ENCODE measurements at places on chromosomes 7 and 10.

DNA sequence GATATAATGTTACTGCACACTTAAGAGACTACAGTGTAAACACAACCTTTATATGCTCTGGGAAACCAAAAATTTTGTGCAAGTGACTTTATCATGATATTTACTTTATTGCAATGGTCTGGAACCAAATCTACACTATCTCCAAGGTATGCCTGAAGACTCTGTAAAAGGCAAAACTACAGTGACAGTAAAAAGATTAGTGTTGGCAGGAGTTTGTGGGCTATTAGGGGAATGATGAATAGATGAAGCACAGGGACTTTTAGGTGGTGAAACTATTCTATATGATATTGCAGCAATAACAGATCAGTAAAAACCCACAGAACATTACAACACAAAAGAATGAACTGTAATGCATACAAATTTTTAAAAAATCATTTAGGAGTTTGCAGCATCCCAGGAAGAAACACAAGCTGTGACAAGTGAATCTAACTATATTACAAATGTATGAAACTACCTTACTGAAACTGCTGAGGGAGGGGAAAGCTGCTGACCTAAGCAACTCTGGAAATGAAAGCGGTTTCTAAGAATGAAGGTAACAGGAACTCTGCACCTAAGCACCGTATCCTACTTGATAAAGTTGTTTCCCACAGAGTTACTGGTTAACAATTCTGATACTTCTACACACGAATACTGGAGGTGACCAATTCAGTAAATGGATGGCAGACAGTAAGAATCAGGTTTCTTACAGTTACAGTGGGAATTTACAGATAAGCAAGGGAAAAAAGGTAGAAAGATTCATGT, 82.6 kb downstream of the ATE1 start:
- DNase-seq = no peak

- no peak for DNase-seq
These were observed 170.2 kb downstream of the PLXNA4 start for GRCh38 chr7:132406039-132406438.

DNA sequence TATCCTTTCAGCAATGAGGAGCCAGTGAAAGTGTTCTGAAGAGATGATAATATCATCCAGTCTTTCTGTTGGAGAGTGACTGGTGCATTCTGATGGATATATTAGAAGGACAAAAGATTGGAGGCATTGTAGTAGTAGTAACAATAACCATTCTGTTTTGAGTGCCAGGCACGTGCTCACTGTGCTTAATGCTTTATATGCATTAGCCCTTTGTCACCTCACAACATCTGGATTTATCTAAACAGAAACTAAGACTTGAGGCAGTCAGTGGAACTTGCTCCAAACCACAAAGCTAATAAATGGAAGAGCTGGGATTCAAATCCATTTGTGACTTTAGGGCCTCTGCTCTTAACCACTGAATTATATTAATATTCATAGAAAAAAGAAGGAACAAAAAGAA, 84.5 kb upstream of the OIT3 start:
- DNase-seq = no peak

DNA sequence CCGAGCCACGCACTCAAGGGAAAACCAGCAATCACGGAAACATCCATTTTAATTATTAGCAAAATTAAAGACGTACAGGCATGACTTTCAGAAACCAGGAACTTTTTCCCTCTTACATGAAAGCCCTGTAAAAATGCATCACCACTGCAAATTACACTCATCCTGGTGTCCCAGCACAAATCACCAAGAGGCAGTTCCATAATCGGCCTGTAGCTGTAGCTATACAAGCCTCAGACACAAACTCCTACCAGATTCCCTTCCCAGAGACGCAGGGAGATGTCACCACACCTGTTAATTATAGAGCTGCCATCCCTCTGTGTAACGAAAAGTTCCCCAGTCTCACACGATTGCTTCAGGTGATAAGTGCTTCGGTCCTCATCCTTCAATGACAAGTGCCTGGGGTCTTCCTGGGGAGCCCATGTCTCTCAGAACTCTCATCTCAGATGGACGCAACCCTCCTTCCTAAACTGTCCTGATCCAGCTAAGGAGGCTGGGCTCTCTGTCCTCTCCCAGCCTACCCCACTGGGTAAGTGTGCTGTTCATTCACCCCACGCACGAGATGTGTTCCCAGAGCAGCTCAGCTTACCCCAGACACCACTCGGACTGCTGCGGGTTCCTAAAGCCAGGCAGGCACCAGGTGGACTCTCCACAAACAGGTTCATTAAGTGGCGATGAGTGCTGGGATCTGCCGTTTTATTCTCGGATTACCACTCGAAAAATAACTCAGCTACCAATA, 5.9 kb downstream of the FGFR2 start:
- DNase-seq = no peak

GRCh38 chr10:94225589-94225988, 137.2 kb downstream of the NOC3L start:
- DNase-seq = no peak

GRCh38 chr10:13917791-13918190, 331.0 kb downstream of the PRPF18 start:
- DNase-seq = no peak

DNA sequence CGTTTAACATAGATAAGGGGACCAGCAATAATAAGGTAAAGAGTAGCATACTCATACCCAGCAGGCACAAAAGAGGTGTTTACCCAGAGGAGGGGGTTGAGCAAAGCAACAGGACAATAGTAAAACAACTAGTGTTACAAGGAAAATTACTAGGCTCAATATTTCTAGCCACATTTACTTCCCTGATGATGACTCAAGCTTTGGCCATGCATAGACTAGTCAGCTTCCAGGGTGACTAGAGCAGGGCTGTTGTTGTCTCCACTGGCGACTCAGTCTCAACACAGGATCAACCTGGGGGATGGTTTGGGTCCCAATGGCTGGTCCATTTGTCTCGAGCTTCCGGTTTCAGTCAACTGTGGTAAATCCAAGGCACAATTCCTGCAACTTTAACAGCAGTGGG, 217.7 kb upstream of the KCND2 start:
- DNase-seq = no peak

GRCh38 chr10:47031211-47031900, 120.1 kb downstream of the PTPN20 start:
- no peak for DNase-seq

DNA sequence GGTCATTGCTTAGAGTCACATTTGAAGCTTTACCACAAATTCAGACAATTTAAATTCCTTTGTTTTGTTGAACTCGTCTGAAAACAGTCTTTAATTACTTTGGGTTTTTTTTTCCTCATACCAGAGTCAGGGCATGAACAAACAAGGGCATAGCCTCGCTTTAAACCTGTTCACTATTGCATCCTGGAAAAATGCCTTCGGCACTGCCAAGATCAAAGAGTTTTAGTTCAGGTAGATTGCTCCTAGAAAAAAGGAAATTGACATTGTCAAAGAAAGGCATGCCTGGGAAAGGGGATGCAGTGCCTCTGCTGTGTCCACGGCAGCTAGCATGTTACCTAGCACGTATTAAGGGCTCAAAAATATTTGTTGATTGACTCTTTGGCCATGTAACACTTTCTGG, 235.1 kb downstream of the ARHGAP21 start:
- no peak for DNase-seq

- DNase-seq = peak; percentile 14
These were observed 765 bp downstream of the CCAR1 start for GRCh38 chr10:68721673-68722335.

- no peak for DNase-seq
These were observed 115.6 kb downstream of the TFEC start for GRCh38 chr7:115914951-115915350.

GRCh38 chr10:82757397-82757796, 882.4 kb downstream of the NRG3 start:
- no peak for DNase-seq

GRCh38 chr10:24519950-24520349, 203.7 kb downstream of the ARHGAP21 start:
- no peak for DNase-seq

DNA sequence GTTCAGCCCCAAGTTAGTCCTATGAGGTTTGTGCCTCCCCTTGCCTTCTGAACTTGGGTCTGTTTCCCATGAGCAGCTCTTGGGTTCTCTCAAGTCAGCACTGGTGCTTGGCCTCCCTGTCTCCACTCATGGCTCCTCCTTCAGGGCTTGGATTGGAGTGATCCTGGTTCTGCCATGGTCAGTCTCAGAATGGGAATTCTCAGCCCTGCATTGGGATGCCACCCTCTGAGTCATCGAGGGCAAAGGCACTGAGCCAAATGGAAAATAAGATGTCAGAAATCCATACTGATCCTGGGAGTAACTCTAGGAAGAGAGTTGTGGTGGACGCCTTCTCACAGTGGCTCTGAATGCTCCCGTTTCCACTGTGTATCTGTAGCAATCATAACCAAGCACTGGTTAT, 233.4 kb upstream of the HABP2 start:
- DNase-seq = no peak

GRCh38 chr10:29323367-29323766, 34.5 kb downstream of the LYZL1 start:
- DNase-seq = no peak

DNA sequence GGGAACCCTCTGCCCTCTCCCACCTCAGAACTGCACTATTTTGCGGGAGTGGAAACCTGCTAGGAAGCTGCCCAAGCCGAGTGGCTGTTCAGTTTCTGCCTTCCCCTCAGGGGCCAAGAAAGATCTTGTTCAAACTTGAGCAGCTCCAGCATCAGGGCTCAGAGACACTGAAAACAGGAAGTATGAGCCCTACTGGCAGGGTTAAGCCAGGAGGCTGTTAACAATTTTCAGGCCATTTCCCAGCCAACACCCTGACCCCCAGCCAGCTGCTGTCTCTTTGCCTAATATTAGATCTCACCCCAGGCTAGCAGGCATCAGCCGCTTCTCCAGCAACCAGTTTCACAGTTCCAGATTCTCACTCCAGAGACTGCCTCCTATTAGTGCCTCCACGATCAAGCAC, 9.2 kb downstream of the PLAU start:
- peak; percentile 62 for DNase-seq

DNA sequence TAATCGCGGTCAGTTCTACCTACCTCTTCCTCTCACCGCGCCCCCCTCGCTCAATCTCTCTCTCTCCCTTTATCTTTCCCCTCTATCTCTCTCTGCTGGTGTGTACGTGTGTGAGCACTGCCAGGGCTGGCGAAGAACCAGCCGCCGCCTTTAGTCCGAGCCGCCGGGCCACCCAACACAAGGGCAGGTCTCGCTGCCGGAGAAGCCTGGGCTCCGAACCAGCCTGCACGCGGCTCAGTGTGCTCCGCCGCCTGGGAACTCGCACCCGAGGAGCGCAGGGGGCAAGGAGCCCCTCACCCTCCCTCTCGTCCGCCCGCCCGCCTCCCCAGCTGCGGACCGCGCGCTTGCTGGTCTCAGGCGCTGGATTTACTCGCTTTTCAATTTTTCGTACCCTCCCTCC, 1.7 kb downstream of the NXPH1 start:
- DNase-seq = peak; percentile 3

- no peak for DNase-seq
These were observed 147.5 kb downstream of the DOCK4 start for GRCh38 chr7:112058686-112059085.

- no peak for DNase-seq
These were observed 4.4 kb upstream of the UBE2D1 start for GRCh38 chr10:58330431-58330830.

GRCh38 chr10:102764470-102765161, 20.9 kb downstream of the WBP1L start:
- no peak for DNase-seq

DNA sequence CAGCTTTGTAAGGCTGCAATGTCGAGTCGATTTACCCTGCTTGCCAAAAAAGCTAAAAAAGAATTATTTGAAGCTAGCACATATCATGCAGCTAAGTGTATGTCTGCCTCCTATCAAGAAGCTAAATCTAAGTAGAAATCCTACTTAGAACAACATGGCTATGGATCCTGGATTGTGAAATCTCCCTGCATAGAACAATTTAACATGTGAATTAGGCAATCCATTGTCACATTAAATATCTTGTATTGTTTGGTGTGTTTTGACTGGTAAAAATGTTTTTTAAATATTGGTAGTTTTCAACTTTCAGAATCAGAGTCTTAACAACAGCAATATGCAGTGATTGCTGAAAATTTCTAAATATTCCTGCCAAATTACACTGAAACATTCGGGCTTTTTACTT, 73.3 kb downstream of the SKIDA1 start:
- no peak for DNase-seq

DNA sequence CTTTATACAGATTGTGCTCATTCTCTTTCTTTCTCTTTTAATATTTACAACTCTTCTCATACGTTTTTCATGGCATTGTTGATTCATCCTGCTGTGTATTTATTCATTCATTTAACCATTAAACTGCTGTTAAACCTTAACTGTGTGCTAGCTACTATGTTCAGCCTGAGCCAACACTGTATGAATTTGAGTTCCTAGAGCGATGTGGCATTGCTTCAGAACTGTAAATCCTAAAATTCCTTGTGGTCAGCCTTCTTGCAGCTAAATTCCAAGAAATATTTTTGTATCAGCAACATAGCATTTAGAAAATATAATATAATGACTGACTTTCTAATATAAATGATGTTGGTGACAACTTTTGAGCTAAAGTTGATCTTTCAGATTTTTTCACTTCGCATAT, 184.7 kb upstream of the FZD1 start:
- no peak for DNase-seq

DNA sequence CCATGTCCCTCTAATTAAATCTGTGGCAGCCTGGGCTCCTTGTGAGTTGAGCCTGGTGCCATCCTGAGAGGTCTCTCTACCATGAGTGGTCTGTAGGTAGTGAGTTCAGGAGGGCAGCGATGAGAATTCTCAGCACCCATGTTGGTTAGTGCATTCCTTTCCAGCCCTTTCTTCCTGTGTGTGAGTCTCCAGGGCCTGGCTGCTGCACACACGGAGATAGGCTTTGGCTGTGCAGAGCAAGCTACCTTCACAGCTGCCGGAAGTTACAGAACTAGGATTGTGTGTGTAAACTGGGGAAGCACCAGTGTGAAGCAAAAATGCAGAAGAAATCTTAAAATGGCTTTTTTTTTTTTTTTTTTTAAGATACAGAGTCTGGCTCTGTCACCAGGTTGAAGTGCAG, 358.6 kb downstream of the PAXIP1 start:
- DNase-seq = no peak

- no peak for DNase-seq
These were observed 26.8 kb downstream of the COBL start for GRCh38 chr7:51289623-51290303.

DNA sequence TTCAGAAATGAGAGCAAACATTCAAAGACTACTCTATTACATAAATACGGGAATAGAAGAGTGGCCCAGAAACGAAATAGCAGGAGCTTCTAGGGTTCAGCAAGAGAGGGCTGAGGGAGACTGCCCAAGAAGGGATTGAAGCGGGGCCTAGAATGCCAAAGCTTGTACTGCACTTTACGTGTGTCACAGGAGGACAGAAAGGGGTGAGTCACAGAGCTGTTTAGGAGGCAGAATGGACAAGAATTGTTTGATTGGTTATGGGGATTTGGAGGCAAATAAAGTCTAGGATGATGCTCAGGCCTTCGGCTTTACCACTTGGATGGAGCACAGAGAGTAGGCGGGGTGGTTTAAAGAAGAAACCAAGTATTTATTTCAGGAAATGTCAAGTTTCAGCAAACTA, 11.3 kb upstream of the FXYD4 start:
- DNase-seq = no peak

GRCh38 chr10:2874963-2875362, 192.4 kb upstream of the PFKP start:
- no peak for DNase-seq

GRCh38 chr7:280461-280860, 9.5 kb upstream of the FOXL3 start:
- no peak for DNase-seq

GRCh38 chr7:28544453-28545117, 132.3 kb downstream of the CREB5 start:
- DNase-seq = no peak

GRCh38 chr7:80942261-80943041, 23.6 kb upstream of the SEMA3C start:
- DNase-seq = no peak
